C1 segment of cervical spinal cord (tissue), 14 donors: ENCODE measurements at places on chromosomes 1 and 21.

GRCh38 chr1:28087614-28088167, 719 bp downstream of the EYA3 start:
- no peak for DNase-seq

- DNase-seq: no peak
These were observed 342.2 kb downstream of the RYR2 start for GRCh38 chr1:237384213-237384612.

DNA sequence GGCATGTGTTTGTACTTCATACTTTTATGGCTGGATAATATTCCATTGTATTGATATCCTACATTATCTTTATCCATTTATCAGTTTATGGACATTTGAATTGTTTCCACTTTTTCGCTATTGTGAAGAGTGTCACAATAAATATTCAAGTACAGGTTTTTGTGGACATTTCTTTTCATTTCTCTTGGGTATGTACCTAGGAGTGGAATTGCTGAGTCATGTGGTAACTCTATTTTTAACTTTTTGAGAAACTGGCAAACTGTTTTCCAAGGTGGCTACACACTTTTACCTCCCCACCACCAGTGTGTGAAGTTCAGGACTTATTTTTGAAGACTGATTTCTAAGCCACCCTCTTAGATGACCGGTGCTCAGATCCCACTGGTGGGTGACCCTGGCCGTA, 39.0 kb upstream of the DSCAM start:
- DNase-seq: no peak

DNA sequence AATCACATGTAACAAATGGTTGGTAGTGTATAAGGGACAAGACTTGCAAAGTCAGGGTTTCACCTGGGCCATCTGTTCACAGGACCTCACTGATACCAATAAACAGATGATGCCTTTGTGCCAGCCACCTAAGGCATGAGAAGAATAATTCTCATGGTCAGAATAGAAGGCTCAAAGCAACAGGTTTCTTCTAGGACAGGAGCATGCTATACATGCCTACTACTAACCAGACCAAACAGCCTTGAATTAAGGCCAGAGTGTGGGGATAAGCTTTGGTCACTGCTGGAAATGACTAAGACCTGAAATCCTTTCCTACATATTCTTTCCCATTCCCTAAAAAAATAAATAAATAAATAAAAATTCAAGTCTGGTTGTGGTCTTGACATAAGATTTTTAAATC, 17.5 kb downstream of the PSMB2 start:
- no peak for DNase-seq

DNA sequence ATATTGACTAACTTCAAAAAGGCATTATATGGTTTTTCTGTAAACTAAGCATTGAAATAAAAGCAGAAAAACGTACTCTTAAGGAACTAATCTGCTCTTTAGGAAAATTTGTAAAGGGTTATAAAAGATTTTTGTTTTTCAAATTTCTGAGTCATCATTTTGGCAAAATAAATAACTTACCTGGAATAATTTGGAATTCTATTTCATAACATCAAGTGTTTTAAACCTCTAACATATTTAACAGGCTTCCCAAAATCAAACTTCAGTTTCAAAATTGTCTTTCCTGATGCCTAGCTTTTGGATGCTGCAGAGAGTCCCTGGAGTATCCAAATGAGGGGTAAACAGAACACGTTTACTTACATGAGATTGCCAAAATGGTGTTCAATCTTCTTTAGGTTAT, 108.5 kb downstream of the COP1 start:
- DNase-seq: no peak

GRCh38 chr1:82538876-82539275, 738.1 kb downstream of the ADGRL2 start:
- no peak for DNase-seq

- DNase-seq: no peak
These were observed 36.8 kb downstream of the CASZ1 start for GRCh38 chr1:10759413-10760200.

- no peak for DNase-seq
These were observed 129.9 kb downstream of the SLC30A10 start for GRCh38 chr1:219798283-219799030.

- no peak for DNase-seq
These were observed 272.6 kb downstream of the MATN1 start for GRCh38 chr1:30450818-30451233.

GRCh38 chr1:208485512-208485911, 241.3 kb upstream of the PLXNA2 start:
- no peak for DNase-seq

DNA sequence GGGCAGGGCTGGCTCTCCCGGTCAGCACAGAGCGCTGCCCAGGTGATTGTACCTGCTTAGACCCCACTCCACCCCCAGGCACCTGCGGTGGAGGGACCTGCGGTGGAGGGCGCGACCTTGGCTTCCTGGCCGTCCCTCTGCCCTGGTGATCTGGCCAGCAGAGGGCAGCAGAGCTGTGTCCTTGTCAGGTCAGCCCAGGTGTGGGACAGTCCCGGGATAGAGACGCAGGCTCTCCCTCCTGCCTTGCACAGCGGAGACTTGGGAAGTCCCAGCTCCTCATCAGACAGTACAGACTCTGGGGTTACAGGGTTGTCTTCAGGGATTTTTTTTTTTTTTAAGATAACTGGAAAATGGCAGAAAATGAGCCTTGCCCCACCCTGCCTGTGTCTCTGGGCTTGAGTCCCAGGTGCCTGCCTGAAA, 10.0 kb downstream of the SLX9 start:
- peak; percentile 11 for DNase-seq

DNA sequence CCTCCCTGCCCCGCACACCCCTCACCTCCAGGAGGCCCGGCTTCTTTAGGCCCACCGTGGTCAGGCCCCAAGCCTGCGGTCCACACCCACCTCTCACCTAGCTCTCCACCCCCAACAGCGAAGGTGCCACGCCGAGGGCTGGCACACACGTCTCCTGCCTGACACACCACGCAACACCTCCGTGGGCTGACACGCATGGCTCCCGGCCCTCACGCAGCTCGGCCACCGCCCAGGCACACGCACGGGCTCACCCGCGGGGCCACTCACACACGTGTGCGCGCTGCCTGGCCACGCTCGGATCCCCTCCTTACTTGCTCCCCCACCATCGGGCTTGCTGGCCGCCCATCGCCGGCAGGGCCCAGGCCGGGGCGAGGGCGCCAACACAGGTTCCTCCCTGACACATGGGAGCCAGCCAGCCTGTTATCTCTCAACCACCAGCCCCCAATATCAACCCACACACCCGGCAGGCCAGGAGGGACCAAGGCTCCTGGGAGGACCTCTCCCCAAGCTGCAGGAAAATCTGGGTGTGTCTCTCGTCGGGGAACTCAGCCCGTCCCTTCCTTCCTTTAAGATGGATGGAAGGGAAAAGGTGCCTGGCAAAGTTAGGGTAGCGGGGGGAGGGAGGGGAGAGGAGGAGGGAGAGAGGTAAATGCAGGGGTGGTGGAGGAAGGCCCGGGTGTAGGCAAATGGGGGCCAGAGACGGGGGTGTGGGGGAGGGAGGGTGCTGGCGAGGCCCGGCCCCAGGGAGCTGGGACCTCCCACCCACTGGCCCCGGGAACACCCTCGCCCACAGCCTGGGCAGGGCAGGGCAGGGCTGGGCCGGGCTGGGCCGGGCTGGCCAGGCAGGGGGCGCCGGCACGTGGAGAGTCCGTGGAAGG, 546 bp downstream of the ELOVL1 start:
- peak; percentile 45 for DNase-seq

- DNase-seq: no peak
These were observed 137.4 kb upstream of the USP25 start for GRCh38 chr21:15592271-15592860.

- DNase-seq: no peak
These were observed 70.3 kb downstream of the CD46 start for GRCh38 chr1:207822124-207822601.

DNA sequence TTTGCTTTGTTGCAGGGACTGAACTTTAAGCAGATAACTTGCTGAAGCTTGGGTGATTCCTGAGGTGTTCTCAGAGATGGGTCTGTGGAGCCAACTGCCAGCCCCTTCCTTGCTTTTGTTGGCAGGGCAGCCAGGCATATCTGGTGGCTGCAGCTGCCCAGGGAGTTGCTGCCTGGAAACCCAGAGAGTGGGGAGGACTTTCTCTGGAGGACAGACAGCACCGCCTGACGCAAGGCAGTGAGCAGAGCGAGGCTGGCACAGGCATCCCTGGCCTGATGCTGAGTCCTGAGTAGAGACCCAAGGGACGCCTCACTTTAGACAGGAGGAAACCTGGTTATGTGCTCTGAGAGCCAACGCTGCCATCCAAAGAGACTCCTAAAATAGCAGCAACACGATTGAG, 9.8 kb upstream of the OLFML2B start:
- DNase-seq: no peak

GRCh38 chr1:23198373-23198772, 18.9 kb downstream of the HTR1D start:
- DNase-seq: no peak

GRCh38 chr1:62368989-62369388, 49.8 kb upstream of the KANK4 start:
- DNase-seq: no peak

DNA sequence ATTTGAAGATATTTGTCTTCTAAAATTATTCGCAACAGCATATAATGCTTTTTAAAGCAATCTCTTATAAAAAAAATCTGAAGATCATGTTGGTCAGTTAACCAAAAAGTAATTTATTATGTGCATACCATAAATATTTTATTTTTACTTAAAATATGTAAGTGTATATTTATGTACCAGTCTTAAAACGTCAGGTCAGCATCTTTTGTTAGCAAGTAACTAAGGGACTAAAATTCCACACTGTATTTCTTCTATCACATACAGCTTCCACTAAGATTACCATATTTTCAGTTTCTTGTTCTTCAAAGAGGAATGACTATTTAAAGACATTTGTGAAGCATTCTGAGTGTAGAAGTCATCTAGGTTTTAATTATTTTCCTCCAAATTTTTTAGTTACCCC, 19.6 kb downstream of the NEGR1 start:
- no peak for DNase-seq

DNA sequence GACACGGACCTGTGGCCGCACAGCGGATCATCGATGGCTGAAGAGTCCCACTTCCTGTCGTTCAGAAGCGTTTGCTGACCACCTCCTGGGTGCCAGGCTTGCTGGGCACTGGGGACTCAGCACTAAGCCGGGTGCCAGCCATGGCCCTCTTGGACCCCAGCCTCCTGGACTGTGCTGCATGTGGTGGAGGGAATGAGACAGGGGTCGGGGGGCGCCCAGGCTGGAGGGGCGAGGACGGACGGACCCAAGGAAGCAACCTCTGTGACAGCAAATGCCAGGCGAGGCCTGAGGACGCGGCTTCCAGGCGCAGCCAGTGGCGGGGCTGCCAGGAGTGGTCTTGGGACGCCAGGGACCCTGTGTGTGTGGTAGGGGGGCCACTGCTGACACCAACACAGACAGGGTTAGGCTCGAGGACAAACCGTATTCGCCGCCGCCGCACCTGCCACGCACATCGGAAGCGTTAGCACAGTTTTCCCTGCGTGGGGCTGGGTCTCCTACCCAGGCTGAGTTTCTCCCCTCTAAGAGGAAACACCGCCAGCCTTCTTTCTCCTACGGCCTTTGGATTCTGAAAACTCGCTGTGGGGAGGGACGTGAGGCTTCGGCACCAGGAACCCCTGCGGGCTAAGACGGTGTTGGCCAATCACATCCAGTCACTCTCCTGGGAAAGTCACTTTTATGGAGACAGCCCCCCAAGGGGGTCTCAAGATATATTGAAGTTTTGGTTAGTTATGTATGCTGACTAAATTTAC, 3.1 kb upstream of the MXRA8 start:
- no peak for DNase-seq

DNA sequence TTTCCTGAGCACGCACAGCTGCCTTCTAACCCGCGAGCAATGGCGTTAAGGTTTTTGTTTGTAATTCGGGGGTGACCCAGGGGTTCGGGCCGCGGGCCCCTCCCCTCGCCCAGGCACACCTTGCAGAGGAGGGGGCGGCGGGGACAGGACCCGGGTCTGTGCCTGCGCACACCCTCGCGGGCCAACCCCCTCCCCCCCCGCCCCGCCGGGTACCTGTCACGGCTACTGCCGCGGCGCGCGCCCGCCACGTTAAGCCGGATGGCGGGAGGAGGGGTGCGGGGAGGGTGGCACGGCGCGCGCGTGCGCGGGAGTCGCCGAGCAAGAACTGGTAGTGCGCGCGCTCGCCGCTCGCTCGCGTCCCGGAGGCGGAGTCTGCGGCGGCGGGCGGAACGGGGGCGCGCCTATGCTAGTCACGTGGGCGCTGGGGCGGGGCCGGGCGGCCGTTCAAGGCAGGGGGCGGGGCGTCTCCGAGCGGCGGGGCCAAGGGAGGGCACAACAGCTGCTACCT, at the start of gene TPTE:
Gene TPTE (plus strand): TSS at position 493 of the 508 bp plus-strand sequence. CDS start 17,141 bp downstream, outside the sequence.
- no peak for DNase-seq

GRCh38 chr1:153119491-153119971, 6.2 kb upstream of the SPRR2F start:
- DNase-seq: no peak

GRCh38 chr1:28437924-28438699, 67.7 kb upstream of the RCC1 start:
- peak; percentile 39 for DNase-seq

- no peak for DNase-seq
These were observed 1.5 kb downstream of the UBE2G2 start for GRCh38 chr21:44800103-44800502.

DNA sequence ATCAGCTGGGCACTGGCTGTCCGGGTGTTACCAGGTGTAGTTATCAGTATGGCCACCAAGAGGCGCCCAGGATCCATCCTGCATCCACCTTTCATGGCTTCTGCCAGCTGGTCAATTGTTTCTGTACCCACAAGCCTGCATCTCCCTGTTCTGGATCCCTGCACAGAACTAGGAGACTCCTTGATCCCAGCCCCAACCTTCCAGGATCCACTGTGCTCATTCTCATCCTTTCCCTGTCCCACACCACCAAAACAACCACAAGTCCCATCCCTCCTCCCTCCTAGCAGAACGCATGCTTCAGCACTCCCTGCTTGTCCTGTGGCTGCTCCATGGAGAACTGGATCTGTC, 27.2 kb upstream of the FOXE3 start:
- peak; percentile 15 for DNase-seq

GRCh38 chr1:205041998-205042910, 758 bp upstream of the CNTN2 start:
- peak; percentile 59 for DNase-seq

DNA sequence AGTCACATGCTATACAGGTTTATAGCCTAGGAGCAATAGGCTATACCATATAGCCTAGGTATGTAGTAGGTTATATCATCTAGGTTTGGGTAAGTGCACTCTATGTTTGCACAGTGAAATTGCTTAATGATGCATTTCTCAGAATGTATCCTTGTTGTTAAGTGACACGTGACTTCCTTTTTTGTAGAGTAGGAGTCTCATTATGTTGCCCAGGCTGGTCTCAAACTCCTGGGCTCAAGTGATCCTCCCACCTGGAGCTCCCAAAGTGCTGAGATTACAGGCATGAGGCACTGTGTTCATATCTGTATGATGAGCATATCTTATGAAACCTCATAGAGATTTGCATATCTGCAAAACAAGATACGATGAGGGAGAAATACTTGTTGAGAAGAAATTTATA, 13.8 kb upstream of the ABCB10 start:
- no peak for DNase-seq

DNA sequence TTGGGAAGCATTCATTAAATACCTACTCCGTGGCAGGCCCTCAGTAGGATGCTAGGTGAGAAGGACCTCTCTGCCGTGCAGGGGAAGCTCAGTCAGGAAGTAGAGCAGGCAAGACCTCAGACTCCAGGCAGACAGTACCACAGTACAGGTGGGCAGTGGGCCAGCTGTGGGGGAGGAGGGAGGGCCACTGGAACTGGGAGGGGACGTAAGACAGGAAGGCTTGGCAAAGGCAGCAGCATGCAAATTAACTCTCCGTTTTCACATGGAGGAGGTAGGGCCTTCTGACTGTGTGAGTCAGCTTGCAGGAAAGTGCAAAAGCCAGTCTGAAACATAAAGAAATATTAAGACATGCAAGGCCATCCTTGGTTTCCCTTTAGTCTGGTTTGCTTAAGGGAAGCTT, 157.7 kb downstream of the TRIM33 start:
- DNase-seq: no peak
